ENCODE measurements at places on chromosomes 5 and 9.

DNA sequence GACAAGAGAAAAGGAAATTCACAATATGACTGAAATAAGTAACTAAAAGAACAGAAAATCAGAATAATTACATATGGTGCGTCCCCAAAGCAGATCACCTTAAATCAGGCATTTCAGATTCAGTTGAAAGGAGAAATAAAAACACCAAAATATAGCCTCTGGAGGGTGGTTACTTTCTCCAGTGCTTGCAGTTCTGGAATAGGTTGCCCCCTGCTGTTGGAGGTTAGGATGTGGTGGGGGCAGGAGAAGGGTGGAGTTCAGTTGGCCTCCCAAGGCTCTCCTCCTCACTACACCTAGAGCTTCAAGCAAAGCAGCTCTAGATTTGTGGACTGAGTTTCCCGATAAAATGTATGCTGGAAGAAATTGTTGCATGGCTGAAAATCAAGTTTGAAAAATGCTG, 338.2 kb upstream of the TLE4 start:
- DNase-seq: no peak

- DNase-seq: no peak
Measured at GRCh38 chr5:178165581-178165980, 11.9 kb upstream of the NHP2 start.

- no peak for DNase-seq
Measured at GRCh38 chr9:76245518-76245917, 148.7 kb downstream of the RFK start.

GRCh38 chr5:88732181-88732633, 150.8 kb downstream of the MEF2C start:
- DNase-seq: no peak

DNA sequence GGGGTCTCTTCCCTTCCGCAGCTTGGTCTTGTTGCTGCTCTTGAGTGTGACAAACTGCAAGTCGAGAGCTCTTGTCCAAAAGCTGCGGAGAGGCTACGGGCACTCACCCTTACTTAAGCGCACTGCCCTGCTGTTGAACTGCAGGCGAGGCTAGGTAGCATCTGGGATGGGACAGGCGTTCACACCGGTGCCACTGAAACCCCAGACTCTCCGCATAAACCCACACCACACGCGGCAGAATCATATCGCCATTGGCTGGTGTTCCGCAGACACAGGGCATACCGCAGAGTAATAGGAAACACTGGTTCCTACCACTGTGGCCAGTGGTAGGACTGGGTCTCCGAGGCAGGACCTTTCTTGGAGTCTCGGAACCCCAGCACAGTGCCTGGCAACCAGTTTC, 2.2 kb upstream of the NPR3 start:
- no peak for DNase-seq

GRCh38 chr5:93590493-93590892, 7.5 kb downstream of the NR2F1 start:
- no peak for DNase-seq

GRCh38 chr5:59067956-59068656, 485.2 kb downstream of the RAB3C start:
- DNase-seq: no peak

- DNase-seq: no peak
Measured at GRCh38 chr5:59187857-59188256, 605.0 kb downstream of the RAB3C start.

DNA sequence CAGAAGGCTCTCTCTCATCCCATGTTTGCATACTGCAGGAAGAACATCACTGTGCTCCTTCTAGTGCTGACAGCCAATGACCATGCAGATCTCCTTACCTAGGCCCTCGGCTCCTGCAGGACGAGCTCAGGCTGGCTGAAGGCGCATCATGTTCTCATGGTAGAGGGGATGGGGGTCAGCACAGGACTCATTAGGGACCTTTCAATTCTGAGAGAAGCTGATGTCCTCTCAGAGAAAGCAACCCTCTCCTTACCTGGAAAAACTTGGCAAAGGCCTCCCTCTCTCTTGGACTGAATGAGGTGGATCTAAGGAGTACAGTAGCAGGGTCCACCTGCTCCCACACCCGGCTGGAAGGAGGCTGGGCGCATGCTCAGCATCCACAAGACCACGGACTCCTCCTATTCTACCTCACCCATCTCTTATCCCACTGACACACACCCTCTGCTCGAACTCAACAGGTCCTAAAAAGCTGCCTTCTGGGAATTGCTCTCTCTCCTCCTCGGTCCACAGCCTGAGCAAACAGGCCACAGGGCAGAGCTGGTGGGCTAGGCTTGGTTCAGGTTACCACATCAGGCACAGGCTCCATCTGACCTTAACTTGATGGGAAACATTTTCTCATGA, 2.9 kb downstream of the IPPK start:
- no peak for DNase-seq

GRCh38 chr5:154302161-154302560, 111.6 kb downstream of the GALNT10 start:
- DNase-seq: no peak

DNA sequence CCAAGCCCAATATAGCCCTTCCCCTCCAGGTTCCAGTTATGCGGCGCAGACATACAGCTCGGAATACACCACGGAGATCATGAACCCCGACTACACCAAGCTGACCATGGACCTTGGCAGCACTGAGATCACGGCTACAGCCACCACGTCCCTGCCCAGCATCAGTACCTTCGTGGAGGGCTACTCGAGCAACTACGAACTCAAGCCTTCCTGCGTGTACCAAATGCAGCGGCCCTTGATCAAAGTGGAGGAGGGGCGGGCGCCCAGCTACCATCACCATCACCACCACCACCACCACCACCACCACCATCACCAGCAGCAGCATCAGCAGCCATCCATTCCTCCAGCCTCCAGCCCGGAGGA, 6.3 kb downstream of the NR4A3 start:
- no peak for DNase-seq

DNA sequence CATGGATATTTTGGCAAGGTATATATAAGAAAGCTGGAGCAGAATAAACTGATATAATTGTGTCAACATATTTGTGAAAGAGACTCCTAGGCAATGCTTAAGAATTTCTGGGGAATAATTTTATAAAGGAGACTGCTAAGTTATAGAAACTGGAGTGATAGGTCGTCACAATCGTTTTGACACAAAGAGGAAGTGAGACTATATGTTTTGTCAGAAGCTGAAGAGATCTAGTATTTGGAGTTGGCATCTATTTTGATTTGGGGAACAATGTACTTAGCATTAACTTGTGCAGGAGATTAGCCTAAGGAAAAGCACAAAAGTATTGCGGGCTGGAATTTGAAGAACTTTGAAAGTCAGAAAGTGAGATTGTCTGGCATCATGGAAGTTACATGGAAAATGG, 582.5 kb downstream of the TAF11L14 start:
- no peak for DNase-seq

- DNase-seq: no peak
Measured at GRCh38 chr9:114813717-114814418, 8.0 kb upstream of the TNFSF15 start.

DNA sequence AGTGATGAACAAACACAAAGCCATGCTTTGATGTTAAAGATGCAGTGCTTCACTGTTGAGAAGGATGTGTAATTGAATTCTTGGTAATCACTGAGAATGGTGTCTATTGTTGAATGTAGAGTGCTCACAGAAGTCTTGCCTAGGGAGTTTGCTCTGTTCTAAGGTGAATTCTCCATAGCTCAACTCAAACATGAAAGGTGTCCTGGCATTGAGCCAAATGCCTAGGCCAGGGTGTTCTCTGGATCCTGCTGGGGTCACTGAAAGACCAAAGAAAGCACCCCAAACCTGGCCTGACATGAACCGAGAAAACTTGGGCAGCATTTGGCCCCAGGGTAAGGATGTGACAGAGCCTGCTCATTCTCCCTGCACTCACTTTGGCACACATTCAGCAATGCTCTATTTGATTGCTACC, 217.3 kb downstream of the ARL15 start:
- DNase-seq: no peak

DNA sequence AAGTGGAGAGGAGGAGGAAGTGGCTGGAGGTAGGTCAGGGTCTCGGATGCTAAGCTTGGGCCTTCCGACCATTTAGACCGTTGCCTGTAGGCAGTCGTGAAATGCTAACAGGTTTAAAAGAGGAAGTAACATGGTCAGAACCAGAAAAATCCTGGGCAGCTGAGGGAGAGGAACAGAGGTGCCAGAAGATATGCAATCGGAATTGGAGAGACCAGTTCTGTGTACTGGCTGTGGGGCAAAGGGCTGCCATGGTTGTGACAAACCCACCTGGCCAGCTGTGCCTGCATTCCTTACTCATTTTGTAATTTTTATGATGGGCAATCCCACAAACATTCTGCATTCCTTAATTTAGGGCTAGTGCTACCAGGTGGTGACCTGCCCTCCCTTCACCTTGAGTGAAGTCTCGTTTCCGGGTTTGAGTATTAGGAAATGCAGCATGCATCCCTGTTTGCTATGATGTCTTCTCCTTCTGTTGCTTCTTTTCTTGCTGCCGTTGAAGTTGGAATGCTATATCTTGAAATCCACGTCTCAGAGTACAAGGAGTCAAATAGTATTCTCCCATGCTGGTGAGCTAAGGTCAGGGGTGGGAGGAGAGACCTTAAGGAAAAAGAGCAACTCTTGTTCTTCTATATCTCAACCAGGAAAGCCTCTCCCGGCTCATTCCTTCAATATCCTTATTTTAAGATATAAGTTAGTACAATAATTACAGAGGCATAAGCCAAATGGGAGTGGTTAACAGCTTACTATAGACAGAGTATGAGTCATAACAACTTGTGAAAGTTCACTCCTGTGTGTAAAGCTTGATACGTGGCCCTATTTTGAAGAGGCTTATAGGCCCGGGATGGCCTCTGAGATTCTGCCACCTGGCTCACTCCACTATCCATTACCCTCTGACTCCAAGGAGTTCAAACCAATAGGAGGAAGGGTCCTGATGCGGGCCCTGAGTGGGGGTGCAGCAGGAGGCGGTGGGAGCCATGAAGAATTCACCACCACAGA, 37.0 kb downstream of the B4GALT1 start:
- no peak for DNase-seq

GRCh38 chr5:88691945-88692868, 190.8 kb downstream of the MEF2C start:
- no peak for DNase-seq

Measured in T-helper 17 cell (primary cell).